ENCODE measurements at places on chromosomes 2 and 18.

- H3K36me3 ChIP-seq: no peaks in the 10 kb centered on the region
- no peak overlapping the region for H3K27ac ChIP-seq
- peaks cover 11% of the 10 kb centered on the region for H3K4me1 ChIP-seq
- no peak overlapping the region for H3K4me3 ChIP-seq
Measured at GRCh38 chr2:174772472-174772801, 8.2 kb upstream of the CHRNA1 start.

DNA sequence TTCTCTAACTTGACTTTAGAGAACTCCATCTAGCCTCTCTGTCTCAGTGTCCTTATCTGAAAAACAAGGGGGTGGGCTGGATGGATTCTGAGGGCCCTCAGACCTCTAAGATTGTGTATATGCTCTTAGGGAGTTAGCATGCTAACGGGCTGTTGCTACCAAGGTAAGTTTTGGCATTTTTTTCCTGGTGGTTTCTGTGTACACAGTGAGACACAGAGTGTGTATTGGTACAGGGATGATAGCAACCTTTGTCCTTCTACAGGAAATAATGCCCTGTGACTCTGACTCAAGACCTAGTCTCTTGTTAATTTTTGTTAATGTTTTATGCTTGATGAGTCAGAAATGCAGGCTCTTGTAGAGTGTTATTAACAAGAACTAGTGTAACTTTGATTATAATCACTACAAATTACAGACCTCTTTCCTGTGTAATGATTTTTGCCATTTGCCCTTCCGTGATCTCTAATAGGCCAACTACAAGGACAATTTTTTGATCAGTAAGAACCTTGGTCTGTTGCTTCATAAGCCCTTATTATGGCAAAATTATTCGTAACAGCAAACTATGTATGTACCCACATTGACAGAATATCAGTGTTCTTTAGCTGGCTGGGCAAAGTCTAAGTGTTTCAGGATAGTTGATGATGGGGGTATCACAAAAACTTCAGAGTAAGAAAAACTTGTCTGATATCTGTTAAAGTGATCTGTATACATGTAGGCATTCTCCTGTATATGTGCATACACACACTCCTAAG lies 89.7 kb downstream of the SPTBN1 start:
- H3K27me3 ChIP-seq: no peaks in the 10 kb centered on the region
- no peaks in the 10 kb centered on the region for H3K36me3 ChIP-seq
- H3K4me3 ChIP-seq: no peak overlapping the region
- DNase-seq: no peak

GRCh38 chr18:38563396-38563980 lies 997.9 kb upstream of the CELF4 start:
- no peak overlapping the region for H3K27ac ChIP-seq
- no peak overlapping the region for H3K4me3 ChIP-seq
- no peaks in the 10 kb centered on the region for H3K4me1 ChIP-seq
- no peaks in the 10 kb centered on the region for H3K36me3 ChIP-seq

DNA sequence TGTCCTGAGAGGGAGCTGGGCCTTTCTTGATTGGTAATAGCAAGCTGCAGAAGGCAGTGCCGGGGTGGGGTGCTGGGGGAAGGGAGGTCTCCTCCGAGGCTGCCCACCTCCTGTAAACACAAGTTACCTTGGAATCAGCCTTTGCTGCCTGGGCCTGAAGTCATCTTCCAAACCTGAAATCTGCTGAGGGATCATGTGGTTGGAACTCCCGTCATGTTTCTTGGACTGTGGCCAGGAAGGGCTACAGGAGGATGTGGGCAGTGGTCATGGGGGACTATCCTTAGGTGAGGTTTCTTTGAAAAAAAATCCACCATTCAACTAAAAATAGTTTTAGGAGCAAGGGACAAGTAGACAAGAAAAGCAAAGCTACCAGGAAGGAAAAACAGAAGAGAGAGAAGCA lies 74.2 kb downstream of the CDK15 start:
- H3K4me3 ChIP-seq: no peak overlapping the region
- no peak overlapping the region for H3K27ac ChIP-seq
- no peaks in the 10 kb centered on the region for H3K27me3 ChIP-seq
- DNase-seq: no peak
- peaks cover 27% of the 10 kb centered on the region for H3K4me1 ChIP-seq

DNA sequence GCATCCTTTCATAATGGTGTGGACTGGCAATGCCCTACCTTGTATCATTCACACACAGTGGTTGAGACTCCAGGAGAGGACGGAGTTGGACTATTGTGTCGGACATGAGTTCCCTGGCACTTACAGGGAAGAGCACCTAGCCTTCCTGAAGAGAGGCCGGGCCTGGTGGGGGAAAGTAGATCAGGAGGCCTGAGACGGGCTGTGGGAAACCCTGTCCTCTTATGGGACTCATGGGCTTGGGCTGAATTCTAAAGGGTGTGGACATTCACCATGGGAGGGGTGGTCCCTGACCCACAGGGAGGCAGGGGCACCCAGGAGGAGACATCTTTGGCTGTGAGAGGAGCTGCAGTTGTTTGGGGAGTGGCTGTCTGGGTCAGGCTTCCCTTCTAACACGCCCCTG lies 286.5 kb downstream of the PHLPP1 start:
- H3K27ac ChIP-seq: no peak overlapping the region
- peak; percentile 16 for DNase-seq
- H3K4me1 ChIP-seq: no peaks in the 10 kb centered on the region
- no peak overlapping the region for H3K4me3 ChIP-seq
- H3K27me3 ChIP-seq: no peaks in the 10 kb centered on the region

DNA sequence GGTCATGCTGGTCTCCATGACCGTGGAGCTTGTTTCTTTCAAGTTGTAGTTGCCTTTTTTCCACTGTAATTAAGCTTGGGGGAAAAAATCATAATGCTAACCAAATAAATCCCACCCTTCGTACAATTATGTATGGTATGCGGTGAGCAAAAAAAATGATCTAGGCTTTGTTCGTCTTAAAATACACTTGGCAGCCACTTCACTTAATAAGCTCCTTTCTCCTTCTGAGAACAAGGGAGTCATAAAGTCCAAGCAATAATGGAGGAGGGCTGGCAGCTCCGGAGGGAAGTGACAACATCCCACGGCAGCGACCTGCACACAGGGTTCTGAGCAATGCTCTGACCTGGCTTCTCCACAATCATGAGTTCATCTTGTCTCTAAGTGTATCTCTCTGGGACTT lies 91.2 kb upstream of the KLHL29 start:
- no peaks in the 10 kb centered on the region for H3K36me3 ChIP-seq
- H3K4me1 ChIP-seq: no peaks in the 10 kb centered on the region
- H3K27ac ChIP-seq: peak overlapping the region; percentile 22
- no peaks in the 10 kb centered on the region for H3K27me3 ChIP-seq

Measured in spleen (tissue), 13 donors.